ENCODE measurements at places on chromosomes 2 and 18. TPM values are rescaled to one million over a fixed set of nuclear protein-coding genes. Genes with fewer than 3 reads are reported as not detected.

The TUBB8B gene
- 0.96 TPM for polyA plus RNA-seq

The IL1R1 gene
- polyA plus RNA-seq: 31.9 TPM

The KCNG2 gene
- 0.13 TPM for polyA plus RNA-seq

The RNF125 gene
- 2.7 TPM for polyA plus RNA-seq

The C2orf80 gene
- polyA plus RNA-seq: 0.25 TPM

The DSG4 gene
- polyA plus RNA-seq: not detected

The ELOA2 gene
- not detected for polyA plus RNA-seq

The CTLA4 gene
- polyA plus RNA-seq: not detected

The LIMS3 gene
- polyA plus RNA-seq: 2.4 TPM

The GTF2A1L gene
- 0.25 TPM for polyA plus RNA-seq

The ACTR1B gene
- 56.0 TPM for polyA plus RNA-seq

The LMAN2L gene
- polyA plus RNA-seq: 49.5 TPM

DNA sequence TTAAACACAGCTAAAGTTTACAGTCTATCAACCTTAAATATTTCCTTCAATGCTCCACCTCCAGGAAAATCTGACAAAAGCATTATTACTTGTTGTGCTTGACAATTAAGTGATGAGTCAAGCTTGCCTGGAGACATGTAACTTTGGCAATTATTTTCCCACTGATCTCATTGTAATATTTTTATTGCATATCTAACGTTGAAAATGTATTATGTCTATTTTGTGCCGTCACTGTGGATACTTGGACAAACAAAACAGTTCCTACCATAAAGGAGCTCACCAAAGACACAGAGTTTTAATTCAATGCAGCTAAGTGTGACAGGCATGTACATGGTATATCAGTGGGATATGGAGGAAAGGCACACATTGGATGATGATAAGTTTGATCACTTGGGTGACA, 24.7 kb downstream of the RNF103 start:
- DNase-seq: no peak

DNA sequence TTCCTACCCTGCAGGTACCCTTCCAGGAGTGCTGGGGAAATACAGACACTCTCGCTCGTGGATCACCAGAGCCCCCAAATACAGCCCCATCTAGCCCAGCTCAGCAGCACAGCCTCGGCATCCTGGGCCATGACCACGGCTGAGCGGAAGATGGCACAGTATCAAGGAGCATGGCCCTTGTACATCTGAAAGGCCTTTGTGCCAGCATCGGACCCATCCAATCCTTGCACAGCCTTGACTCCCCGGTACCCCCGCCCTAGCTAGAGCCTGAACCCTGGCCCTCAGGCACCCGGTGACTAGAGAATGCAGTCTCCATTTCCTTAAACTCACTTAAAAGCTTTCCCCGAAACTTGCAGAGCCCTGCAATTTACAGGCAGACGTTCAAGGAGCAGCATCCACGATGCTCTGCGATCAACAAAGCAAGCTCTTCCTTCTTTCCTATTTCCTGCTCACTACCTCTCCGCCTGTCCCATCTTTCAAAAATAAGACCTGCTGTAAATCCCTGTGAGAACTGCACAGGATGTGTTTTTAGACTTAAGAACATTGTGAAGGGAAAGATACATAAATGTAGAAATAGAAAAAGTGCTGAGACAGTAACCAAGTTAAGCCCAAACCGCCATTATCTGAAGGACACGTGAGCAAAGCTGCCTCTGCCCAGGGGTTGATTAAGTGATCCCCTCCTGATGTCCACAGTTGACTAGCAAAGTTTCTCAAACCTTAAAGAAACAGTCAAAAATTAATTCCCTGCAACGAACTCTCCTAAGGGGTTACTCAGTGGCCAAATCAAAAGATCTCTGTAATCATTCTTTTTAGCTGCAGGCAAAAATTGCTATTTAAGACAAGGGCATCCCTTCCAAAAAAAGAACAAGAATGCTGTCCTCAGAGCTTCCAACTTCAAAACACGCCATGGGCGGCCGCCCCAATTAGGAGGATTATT, 48.5 kb downstream of the ZNF516 start:
- DNase-seq: no peak

DNA sequence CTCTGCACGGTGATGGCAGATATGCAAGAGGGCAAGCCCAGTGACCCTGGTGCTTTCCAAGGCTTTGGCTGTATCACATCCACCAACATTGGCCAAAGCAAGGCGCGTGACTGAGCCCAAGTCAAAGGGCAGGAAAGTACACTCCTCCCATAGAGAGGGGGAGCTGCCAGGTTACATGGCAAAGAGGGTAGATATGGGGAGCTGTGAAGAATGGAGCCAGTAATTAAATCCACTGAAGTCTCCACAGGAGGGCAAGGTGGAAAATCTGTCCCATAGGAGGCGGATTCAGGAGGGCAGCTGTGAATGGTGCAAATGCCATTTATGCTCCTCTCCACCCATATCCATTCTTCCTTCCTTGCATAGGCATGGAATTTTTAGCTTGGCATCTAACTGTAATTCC, 44.6 kb upstream of the THOC1 start:
- DNase-seq: no peak

DNA sequence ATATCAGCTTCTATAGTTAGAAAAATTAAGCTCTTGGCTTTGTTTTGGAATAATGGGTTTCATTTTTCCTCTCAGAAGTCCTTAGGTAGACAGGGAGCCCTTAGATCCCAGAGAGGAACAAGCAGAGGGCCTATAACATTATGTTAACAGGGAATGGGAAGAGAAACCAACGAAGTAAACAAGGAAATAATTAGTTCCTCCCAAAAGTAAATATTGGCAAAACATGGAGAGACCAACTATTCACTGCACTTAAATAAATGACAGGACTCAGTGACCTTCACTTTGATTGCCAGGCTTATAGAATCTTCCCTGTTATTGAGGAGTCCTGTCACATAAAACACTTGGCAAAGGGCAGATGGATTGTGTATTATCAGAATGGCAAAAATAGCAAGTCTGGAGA, 5.3 kb downstream of the CRIM1 start:
- no peak for DNase-seq

- DNase-seq: no peak
These were observed 89.5 kb downstream of the PTH2R start for GRCh38 chr2:208496129-208496528.

DNA sequence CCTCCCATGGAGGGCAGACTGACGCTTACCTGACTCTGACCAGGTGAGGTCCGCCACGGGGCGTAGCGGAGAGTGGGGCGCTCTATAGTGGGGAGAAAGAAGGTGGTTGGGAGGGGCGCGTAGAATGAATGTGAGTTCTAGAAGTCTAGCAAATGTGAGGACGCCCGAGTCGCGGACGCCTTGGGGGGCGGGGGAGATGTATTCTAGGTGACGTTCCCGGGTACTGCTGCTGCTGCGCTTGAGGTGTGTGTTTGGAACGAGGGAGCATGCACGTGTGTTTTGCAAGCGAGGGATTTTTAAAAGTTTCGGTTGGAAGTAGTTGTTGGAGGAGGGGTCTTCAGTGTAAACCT, 758 bp downstream of the RIF1 start:
- DNase-seq: peak; percentile 37

GRCh38 chr18:55362303-55362702, 225.7 kb downstream of the TCF4 start:
- DNase-seq: no peak

DNA sequence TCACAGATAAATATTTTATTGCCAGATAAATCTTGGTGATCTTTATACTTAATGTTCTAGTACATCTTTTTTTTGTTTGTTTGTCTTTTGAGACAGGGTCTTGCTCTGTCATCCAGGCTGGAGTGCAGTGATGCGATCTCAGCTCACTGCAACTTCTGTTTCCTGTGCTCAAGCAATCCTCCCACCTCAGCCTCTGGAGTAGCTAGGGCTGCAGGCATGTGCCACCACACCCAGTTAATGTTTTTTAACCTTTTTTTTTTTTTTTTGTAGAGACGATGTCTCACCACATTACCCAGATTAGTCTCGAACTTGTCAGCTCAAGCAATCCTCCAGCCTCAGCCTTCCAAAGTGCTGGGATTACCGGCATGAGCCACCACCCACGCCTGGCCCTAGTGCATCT, 9.1 kb upstream of the C1GALT1C1L start:
- DNase-seq: no peak

DNA sequence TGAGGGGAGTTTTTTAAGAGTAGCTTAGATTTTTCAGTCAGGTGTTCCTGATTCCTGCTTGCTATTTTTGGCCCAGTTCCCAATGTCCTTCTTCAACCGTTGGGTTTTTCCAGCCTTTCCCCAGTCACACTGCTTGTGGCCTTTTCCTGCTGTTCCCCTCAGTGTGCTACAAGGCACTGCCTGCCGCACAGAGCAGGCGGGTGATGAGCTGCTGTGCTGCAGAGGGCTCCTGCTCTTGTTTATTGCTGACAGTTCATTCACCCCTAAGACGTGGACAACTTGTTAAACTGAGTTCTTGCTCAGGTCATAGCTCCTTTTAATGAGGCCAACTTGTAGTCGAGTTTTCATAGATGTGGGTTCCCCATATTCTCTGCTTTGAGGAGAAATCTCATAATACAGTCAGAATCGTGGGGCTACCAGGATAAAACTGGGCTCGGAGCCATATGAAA, 20.6 kb downstream of the EIF4E2 start:
- DNase-seq: no peak

GRCh38 chr2:12068796-12069538, 322.5 kb downstream of the LPIN1 start:
- no peak for DNase-seq

Data from left kidney (tissue), 8 donors.